Ovary (tissue), 10 donors: ENCODE measurements at places on chromosomes 12 and 14.

DNA sequence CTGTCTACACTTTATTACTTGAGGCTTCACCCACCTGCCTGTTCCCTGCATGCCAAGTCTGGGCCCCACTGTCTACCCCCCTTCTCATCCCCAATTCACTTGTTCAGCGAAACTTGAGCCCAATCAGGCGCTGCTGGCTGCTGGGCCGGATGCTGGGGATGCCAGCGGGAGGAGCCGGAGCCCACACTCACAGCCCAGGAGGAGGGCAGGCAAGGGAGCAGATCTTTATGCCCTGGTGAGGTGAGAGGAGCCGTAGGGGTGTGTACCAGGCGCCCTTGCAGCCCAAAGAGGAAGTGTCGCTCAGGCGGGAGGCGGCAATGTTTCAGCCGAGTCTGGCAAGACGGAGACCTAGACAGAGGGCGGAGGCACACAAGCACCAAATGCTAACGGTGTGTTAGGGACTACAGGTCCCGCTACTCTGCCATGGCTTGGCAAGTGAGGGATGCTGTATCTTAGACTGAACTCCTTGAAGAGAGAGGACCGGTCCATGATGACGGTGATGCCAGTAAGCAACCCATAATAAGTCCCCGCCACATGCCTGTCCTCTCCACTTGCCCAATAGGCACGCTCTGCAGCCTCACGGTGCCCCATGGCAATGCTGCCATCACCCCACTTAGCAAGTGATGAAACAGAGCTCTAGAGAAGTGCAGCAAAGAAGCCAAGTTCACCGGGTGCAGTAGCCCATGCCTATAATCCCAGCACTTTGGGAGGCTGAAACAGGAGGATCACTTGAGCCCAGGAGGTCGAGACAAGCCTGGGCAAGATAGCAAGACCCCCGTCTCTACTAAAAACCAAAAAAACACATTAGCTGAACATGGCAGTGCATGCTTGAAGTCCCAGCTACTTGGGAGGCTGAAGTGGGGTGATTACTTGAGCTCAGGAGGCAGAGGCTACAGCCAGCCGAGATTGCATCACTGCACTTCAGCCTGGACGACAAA lies 41.6 kb downstream of the LRRC74A start:
- no peak for DNase-seq

- no peak for DNase-seq
These were observed 407.4 kb upstream of the PRICKLE1 start for GRCh38 chr12:42996869-42997431.

GRCh38 chr12:40203060-40203430 lies 21.8 kb upstream of the LRRK2 start:
- DNase-seq = no peak

DNA sequence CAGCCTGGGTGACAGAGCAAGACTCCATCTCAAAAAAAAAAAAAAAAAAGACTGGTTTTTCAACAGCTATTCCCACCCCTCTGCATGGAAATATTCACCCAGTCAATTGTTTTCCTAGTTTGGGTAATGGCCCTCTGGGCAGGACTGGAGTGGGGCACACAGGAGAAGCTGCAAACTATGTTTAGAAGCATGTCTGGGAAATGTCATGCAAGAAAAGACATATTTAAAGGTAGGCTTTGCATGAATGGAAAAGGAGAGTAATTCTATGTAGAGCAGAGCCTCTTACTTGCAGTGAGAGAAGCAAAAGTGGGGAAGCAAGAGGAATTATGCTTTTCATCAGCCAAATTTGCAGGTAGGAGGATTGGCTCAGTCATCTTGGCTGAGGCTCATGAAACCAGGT lies 276.5 kb upstream of the PLEKHG7 start:
- no peak for DNase-seq

DNA sequence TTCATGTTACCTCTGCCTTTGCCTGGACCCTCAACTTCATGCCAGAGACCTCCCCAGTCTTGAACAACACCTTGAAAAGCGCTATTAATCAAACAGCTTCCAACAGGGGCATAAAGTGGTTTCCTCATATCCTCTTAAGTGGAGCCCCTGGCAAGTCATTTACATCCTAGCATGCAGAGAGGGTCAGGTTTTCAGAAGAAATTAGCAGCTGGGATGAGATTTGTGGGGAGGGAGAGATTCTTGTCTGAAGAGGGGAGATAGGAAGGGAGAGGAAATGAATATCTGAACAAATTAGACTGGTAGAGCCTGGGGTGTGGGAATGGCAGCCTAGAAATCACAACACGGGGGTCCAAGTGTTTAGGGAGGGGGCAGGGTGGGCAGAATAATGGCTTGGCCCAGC lies 45.6 kb downstream of the CALM1 start:
- DNase-seq = no peak

GRCh38 chr12:54329759-54330158 lies 4.8 kb downstream of the COPZ1 start:
- DNase-seq = no peak

DNA sequence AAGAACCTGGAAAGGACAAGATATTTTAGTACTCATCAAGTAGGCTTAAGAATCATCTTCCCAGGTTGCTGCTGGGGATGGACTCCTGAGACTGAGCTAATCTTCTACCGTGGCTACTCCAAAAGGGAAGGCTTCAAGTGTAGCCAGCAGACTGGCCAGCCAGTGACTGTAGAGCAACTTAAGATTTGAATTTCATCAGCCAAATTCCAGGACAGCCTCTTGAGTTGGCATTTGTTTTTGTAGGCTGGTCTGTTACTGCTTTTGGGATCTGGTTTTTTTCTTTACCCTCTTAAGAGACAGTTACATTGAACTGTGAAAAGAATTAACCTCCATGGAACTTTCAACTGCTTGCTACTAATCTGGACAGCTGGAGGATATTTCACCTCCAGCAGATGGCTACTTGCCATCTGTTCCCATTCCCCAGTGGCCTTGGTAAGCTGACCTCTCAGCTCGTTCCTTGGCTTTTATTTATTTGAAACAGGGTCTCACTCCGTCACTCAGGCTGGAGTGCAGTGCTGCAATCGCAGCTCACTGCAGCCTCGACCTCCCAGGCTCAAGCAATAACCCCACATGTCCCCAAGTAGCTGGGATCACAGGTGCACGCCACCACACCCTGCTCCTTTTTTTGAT lies 20.7 kb downstream of the VTI1B start:
- no peak for DNase-seq

DNA sequence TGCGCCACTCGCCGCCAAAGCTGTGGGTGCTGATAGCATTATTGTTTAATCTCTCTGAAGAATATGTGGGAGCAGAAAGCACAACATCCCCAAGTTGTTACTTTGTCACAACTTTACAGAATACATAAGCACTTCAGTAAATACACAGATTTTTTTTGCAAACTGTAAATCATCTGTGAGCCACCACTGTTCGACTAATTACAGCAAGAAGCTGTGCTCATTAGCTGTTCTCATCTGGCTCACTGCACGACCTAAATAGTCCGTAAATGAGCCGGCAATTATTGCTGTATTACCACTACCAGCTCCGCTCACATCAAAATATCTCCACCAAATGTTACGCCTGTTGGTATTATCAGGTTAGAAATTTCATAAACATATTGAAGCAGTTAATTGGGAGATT lies 228.9 kb upstream of the PRKD1 start:
- DNase-seq = no peak

DNA sequence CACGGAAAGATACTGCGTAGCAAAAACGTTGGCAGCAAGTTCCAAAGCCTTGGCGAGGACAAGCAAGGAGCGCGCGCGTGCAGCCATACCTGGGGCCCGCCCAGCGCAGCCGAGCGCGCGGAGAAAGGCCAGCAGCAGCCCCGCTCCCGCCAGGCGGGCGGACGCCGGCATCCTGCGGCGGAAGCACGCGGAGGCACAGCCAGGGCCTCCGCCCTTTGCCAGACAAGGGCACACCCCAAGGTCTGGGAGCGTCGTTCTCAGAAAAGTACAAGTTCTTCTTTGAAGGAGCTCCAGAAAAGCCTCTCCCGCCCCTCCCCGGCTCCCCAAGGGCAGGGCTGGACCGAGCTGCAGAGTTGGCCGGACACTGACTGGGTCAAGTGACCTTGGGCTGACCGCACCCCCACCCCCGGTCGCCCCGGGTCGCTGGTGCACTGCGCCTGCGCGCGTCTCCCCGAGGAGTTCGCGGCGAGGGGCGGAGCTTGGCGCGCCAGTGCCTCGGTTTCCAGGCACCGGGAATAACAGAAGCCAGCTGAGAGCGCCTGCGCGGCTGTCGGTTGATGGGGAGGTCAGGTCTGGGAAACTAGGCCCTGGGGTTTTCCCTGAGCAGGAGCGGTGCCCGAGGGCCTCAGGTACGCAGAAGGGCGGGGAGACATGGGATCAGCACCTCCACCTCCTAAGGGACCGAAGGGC lies at the start of gene ZC2HC1C:
Gene ZC2HC1C, plus strand, starts transcription at position 521 of the 690 bp plus-strand sequence. CDS start 933 bp downstream, outside the sequence.
- peak; percentile 98 for DNase-seq

DNA sequence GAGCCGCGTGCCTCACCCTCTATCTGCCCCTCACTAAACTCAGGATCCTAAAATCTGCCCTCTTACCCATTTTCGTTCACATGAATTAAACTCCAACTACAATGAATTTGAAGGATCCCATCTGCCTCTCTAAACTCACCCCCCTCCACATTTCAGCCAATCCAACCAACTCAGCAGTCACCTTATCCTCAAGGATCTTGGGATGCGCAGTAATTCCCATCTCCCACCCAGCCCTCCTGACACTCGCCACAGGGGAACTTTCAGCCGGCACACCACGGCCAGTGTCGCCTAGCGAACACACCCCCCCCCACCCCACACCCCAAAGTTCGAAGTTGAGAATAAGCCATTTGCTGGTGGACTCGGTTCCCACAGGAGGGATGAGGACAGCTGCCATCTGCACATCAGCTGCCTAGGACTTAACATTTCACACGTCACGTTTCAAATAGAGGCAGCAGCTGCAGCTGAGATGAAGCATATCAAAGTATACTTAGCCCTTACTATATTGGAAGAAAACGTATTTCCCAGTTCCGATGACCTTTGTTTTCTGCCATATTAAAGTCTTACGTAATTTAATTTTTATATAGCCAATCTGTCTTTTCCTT lies 8.7 kb upstream of the SELPLG start:
- no peak for DNase-seq
